Posterior cingulate gyrus (tissue), 11 donors: ENCODE measurements at places on chromosomes 5 and 9.

DNA sequence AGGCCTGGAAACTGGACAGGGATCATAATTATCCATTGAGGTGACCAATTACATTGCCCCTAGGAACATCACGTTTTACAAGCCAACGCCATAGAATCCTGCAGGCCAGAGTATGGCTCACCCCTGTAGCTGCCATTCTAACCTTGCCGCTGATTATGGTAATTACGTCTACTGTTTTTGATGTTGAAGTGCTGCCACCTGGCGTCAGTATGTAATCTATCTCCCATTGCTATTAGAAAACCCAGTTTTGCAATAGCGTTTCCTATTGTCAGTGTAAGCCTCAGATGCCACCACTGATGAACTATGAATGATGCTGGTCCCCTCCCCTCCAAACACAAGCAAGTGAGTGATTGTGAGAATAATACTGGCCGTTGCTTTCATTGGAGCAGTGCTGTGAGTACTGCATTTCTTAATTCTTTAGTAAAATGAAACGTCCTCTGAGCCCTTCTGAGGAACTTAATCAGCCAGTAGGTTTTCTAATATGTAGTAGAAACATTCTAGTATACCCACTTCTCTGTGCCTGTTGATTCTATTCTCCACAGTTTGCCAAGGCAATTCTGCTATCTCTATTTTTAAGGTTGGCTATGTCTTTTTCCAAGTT, 100.5 kb upstream of the NMUR2 start:
- DNase-seq = peak; percentile 65

GRCh38 chr9:133429641-133430161, 7.5 kb downstream of the ADAMTS13 start:
- DNase-seq = no peak

- peak; percentile 65 for DNase-seq
These were observed 70.0 kb downstream of the SHB start for GRCh38 chr9:37998881-37999587.

DNA sequence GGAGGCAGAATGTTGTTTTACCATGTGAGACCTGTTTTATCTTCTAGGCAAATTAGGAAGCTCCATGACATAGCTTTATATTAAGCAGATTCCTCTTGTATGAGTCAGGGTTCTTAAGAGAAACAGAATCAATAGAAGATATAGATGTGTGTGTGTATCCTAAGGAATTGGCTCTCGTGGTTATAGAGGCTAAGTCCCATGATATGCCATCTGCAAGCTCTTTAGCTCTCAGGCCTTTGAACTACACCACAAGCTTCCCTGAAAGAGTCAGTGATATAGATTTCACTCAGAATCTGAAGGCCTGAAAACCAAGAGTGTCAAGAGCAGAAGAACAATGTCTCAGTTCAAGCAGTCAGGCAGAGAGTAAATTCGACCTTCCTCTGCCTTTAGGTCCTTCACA, 365.8 kb upstream of the ZNF608 start:
- no peak for DNase-seq

GRCh38 chr5:91136271-91136670, 246.8 kb downstream of the ARRDC3 start:
- no peak for DNase-seq

DNA sequence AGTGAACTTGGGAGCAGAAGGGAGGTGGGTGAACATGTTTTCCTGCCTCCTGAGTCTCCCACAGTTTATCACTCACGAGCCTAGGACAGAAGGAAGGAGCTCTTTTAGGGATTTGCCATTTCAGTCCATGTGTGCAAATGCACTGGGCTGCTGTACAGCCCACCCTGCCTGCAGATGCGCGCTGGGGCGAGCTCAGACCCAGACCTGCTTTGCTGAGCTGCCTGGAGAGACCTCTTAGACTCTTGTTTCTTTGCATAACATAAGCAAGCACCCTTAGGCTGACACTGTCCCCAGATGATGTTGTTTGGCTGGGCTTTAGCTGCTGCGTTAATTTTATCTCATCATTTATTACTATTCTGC, 199.0 kb downstream of the CACNA1B start:
- DNase-seq = peak; percentile 7

GRCh38 chr9:112784020-112784785, 33.6 kb downstream of the SNX30 start:
- no peak for DNase-seq

- no peak for DNase-seq
These were observed 754.7 kb upstream of the CTNND2 start for GRCh38 chr5:12658871-12659446.

DNA sequence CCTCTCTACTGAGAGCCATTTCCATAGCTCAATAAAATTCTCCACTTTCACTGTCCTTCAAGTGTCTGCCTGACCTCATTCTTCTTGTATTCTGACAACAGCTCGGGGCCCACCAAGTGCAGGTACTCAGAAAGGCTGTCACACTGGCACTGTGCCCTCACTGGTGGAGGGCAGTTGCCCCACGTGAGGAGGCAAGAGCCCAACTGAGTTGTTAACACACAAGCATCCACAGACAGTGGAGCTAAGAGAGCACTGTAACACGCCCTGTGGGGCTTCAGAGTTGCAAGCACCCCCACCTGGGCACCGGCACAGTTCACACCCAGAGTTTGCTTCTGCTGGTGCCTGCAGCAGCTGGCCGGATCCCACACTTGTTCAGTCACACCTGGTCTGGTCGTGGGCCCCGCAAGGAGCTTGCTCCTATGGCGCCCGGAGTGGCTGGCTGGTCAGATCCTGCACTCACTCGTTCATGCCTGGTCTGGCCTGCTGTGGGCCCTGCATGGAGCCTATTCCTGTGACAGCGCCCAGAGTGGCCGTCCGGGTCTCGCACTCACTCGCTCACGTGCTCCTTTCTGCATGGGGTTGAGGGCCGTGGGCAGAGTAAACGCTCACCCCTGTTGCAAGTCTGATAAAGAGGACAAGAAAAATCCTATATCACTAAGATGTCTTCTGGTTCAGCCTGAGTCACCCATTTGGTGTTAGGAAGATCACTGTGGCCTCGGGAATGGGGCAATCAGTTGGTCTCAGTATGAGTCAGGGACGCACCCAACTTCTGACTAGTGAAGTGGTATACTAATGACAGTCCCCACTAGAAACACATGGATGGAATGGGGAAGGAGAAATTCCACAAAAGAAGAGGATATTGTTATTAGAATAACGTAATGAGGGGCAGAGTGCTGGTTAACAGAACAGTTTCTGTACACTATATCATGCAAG, 87.0 kb upstream of the CCNH start:
- no peak for DNase-seq

DNA sequence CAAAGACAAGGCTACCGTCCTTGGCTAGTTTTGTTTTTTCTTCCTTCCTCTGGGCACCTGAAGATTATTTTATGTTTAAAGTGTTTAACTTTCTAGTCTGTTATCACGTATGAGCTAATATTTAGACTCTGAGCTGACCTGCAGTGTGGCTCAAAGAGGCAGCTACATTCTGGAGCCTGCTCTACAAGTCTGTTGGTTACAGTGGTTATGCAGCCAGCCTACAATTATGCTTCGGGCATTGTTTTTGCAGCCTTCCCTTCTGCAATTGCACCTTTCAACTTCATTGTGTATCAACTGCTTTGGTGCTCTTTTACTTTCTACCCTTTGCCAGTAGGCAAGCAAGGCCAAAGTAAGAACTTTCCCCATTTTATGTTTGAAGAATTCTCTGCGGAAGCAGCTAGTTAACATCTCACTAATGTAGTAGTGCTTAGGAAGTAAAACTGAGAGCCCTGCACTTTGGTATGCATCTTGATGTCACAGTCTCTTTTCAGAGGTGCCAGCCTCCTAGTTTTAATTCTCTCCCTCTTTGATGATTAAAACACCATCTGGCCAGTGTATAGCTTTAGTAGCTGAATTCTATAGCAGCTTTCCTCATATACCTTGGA, 322.1 kb downstream of the FAM170A start:
- DNase-seq = no peak

DNA sequence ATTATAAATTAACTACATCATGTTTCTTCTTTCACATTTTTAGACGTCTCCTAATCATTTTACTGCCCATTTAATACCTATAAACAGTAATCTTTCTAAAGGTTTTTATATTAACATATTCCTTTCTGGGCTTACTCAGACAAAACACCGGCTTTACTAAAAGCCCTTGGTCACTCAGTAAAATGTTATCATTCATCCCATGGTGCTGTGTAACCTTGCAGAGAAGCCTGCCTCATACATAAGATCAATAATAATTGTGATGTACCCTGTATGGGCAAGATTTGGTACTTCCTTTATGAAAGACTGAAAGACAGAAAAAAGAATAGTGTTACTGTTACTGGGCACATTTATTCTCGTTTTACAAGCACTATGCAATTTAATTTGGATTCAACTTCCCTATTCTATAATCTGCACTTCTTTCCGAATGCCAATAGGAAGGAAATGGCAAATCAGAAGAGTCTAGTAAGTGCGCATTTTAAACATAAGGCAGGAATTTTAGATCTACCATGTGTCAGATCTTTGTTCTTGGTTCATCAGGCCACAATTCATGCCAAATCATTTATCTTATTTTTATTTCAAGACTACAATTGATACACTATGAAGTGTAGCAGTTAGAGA, 522.2 kb downstream of the CSNK1G3 start:
- no peak for DNase-seq

DNA sequence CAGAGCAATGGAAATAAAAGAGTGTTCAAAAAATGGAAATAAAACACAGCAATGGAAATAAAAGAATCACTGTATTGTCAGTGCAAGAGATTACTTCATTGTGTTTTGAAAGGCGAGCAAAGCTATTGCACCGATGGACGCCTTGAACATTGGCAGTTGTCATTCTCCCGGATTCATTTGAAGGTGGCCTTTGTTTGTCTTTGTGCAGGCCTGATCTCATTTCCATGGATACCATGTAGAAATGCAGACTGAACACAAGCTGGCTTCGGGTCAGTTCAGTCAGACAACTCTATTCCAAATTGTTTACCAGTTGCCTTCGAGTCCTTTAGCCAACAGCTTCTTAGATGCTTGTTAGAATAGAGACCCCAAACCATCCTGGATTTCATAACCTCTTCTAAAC, 8.3 kb downstream of the ITGA2 start:
- peak; percentile 31 for DNase-seq

- DNase-seq = no peak
These were observed 129.7 kb upstream of the OTULINL start for GRCh38 chr5:14451871-14452270.

DNA sequence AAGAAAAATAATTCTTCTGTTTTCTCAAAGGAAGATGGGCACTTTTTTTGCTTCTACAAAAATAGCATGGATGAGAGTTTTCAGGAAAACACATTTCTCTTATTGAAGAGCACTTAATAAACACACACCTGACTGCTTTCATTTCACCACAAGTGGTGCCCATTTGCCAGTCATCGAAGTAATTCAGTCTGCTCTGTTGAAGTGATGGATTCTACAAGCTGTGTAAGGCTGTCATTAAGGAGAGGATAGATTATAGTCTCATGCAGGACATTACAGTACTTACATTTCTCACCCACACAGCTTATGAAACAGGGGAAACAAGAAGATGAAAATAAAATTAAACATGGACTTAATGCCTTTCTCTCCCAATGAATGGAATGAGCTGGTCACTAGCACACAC, 165.2 kb downstream of the NR2F1-AS1 start:
- no peak for DNase-seq

DNA sequence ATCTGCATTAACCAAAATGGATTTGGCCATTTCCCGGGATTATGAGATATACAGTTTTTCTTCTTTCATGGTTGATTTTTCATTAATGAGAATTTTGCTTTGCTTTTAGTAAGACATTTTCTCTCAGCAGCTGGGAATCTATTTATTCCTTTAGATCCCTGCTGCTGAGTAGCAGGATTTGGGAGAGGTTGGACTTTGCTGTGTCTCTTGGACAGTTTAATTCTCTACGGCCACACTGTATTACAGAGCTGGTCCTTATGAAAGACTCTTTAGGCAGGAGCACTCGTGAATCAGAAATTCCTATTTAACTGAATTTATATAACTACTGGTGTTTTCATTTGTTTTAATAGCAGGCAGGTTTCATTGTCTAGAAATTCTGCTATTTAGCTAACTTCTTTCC, 1.6 kb downstream of the UNC13B start:
- DNase-seq = no peak

- DNase-seq = no peak
These were observed 40.1 kb upstream of the TARS1 start for GRCh38 chr5:33400675-33401074.

GRCh38 chr5:38650946-38651345, 94.5 kb upstream of the LIFR start:
- DNase-seq = no peak

GRCh38 chr5:151656311-151656710, 30.4 kb downstream of the SPARC start:
- no peak for DNase-seq

DNA sequence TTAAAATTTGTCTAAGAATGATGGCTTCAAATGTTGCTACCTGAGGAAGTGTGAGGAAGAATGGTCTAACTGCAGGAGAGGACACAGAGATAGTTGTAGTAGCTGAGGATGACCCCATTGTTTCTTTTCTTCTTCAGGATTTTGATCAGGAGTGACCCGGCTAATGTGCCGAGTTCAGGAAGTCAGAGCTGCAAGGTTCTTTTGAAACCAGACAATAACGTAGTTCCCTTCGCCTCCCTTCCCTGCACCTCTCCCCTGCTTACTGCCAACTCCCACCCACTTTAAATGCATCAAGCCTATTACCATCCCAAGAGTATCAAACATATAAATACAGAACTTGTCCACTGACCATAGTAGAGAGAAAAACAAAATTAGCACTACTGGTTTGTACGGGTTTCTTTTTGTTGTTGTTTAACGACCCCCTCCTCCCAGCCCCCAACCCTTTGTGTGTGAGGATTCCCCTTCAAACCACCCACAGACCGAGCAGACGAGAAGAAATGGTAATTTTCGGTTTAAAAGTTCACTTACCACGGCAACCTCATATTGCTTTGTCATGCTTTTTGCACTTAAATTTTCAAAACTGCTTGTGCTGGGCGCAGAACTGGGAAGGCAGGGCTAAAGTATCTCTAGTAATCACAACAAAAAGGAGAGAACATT, 23.5 kb upstream of the ELAVL2 start:
- no peak for DNase-seq

DNA sequence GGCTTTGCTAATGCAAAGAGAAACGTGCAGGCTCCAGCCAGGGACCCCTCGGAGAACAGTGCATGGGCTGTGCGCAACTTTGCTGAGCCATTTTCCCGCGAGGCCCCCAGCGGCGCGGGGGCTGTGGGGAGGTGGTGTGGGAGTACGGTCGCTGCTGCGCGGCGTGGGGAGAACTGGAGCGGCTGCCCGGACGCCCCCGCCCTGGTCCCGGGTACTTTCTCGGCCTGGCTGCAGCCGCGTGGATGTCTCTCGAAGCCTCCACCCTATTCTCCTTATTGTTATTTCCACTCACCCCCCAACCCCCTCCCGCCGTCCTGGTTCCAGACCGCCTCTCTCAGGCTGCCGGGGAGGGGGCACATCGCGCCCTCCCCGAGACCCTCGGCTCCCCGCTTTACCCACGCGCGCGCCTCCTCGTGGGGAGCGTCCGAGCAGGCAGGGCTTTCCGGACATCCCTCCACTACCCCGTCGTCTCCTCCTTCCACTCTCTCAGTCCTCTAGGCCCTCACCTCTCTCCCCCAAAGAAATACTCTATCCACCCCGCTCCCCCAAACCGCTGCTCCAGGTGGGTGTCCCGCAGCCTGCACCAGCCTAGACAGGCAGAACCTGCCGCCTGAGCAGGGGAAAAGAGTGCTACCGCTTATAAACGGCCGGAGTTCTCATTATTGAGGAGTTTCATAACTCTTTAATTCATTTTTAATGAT, 68.6 kb upstream of the TBCA start:
- no peak for DNase-seq

- DNase-seq = peak; percentile 74
These were observed 194.1 kb upstream of the PANK3 start for GRCh38 chr5:168773226-168773625.
